Left cardiac atrium (tissue), 4 donors: ENCODE measurements at places on chromosomes 1 and 21.

DNA sequence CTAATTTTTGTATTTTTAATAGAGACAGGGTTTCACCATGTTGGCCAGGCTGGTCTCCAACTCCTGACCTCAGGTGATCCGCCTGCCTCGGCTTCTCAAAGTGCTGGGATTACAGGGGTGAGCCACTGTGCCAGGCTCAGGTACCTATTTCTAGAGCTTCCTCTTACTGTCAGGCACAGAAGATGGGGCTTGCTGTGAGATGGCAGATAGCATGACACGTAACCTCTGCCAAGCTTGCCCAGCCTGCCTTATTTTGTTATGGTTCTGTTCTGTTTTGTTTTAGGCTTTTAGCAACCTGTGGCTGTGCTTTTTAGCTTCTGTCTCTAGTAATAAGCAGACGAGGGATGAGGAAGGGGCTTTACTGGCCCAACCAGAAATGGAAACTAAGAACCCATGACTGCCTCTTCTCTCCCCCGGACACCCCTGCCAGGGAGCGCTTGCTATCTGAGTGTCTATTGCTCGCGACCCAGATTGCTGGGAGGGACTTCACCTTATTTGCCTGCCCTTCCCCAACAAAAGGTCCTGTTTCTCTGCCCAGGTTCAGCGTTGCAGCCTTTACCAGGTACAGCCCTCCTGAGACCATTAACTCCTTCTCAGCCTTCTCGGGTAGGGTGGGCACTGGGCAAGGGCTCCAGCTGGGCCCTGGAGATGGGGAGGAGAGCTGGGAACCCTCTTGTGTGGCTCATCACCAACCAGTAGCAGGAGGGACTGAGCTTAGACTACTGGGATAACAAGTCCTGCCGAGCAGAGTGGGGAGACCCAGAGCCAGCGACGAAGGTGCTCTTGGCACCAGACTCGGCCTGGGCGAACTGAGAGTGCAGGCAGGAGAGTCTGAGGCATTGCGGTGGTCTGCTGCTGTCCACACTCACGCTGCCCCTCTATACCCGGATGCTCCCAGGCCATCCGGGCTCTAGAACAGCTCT is 13.5 kb upstream of the LGR6 start:
- DNase-seq, result no peak

GRCh38 chr1:99858286-99858685 is 8.1 kb downstream of the AGL start:
- no peak for DNase-seq

DNA sequence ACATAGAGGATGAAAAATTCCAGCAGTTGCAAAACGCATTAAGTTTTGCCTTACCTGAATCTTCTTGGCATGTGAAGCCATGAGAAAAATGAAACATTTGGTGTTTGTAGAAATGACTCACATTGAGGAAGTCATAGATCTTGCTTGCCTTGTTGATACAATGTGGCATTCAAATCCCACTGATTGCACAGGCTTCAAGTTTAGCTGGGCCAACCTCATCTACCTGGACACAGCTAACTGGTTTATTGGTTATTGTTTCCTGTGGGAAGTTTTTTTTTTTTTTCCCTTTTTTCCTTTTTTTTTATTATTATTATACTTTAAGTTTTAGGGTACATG is 168.9 kb upstream of the C21orf91 start:
- DNase-seq, result no peak

- DNase-seq, result no peak
Measured at GRCh38 chr21:37548521-37548981, 182.0 kb downstream of the DYRK1A start.

DNA sequence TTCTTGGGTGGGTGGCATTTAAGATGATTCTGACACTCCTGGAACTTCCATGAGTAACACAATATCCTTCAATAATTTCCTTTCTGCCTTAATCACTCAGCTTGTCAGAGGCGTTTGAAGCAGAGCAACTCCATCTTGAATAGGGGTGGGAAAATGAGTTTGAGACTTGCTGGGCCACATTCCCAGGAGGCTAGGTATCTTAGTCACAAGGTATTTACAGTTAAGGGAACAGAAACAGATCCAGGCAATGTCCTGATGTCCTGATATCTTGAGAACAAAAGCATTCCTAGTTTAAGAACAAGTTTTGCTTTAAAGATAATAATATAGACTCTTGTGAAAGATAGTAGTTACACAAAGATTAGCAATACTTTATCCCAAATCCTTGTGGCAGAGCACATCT is 76.6 kb upstream of the KIAA0040 start:
- DNase-seq, result no peak

- DNase-seq, result no peak
Measured at GRCh38 chr21:39175154-39175553, 8.1 kb downstream of the PSMG1 start.

- DNase-seq, result no peak
Measured at GRCh38 chr1:244319283-244320132, 132.2 kb downstream of the ADSS2 start.

DNA sequence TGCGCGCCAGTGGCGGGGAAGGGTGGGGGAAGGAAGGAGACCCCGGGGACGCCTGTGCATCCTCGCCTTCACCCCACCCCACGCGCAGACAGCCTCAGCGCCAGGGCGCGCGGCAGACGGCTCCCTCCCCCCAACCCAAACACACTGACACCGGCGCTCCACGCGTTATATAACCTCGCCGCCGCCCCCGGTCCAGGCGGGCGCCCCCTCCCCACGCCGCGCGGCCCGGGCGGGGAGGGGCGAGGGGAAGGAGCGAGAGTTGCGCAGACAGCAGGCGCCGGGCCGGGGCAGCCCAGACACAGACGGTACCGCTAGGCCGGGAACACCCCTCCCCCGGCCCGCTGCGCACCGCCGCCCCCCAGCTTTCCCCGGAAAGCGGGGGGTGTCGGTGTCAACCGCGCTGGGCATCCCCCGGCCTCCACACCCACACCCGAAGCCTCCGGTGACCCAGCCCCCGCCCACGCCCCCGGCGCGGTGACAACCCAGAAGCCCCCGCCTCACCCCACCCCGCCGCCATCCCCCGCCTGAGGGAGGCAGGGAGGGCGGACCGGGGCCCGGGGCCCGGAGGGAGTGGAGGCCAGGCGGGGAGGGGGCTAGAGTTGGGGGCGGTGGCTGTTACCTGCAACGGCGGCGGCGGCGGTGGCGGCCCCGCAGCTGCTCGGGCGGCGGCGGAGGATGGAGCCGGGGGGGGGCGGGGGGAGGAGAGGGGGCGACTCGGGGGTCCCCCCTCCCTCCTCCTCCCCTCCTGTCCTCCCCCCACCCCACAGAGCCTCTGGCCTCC is 432 bp downstream of the AKT3 start:
- DNase-seq, result peak; percentile 43

DNA sequence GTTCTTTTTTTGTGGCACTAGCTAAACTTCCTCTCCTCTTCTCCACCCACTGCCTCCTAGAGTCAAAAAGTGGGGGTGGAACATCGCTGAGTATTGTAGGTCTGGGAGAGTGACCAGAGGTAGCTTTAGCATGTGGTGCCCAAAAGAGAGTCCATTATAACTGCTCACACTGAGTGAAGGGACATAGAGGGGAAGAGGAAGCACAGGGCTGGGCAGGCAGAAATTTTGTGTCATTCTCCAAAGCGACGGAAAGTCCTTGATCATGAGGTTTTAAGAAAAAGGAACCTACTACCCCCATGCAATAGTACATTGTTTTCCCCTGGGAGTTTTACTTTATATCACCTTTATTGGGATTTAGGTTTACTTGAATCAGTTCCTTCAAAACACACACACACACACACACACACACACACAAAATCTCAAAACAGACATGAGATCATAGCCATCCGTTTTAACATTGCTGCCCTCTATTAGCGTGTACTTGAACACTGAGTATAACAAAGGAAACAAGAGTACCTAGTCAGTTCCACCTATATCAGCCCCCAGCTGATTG is 4.1 kb downstream of the CD84 start:
- no peak for DNase-seq

DNA sequence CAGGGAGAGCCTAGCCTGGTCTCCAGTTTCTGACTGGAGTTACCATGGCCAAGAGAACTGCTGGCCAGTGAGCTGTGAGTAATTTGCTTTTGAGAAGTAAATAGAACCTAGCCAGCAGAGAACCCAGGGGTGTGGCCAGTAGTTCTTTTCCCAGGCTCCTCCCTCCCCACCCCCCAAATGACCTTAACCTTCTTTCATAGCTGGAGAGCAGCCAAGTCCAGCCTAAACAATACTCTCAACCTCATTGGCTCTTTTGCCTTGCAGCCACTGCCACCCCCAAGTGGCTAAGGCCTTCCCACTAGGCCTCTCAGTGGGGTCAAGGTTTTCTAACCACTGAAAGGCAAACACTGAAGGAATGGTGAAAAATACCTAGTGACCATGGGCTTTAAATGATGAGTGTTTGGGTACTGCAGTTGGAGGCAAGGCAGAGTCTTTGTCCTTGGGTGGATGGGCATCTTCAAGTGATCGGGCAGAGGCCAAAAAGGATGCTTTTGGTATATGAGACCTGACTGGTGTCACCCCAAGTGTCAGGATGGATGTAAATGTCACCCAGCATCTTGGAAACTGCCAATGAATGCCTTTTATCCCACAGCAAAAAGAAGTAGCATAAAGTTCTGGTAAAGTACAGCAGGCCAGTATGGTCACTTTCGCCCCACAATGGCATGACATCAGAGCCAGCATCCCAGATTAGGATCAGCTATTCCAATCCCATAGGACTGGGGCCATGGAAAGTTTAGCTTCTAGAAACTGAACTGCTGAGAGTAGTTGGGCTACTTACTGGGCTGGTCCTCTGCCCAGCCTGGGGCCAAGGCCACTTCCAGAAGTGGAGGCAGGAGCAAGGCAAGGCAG is 3.5 kb upstream of the PIGV start:
- DNase-seq, result peak; percentile 65

DNA sequence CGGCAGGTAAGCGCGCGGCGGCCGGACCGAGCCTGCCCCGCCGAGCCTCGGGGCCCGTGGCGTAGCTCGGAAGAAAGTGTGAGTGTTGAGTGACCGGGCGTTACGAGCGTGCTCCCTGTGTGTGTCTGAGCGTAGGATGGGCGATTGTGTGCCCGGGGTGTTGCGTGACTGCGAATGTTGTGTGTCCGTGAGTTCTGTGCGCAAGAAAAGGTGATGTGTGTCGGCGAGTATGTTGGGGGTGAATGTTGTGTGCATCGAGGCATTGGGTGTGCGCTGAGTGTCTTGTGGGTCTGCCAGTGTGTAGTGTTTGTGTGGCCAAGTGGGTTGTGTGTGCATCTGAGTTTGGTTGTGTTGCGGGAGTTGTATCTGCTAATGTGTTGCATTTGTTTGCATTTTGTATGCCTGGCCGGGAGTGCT is 398 bp downstream of the PTPRU start:
- peak; percentile 46 for DNase-seq

DNA sequence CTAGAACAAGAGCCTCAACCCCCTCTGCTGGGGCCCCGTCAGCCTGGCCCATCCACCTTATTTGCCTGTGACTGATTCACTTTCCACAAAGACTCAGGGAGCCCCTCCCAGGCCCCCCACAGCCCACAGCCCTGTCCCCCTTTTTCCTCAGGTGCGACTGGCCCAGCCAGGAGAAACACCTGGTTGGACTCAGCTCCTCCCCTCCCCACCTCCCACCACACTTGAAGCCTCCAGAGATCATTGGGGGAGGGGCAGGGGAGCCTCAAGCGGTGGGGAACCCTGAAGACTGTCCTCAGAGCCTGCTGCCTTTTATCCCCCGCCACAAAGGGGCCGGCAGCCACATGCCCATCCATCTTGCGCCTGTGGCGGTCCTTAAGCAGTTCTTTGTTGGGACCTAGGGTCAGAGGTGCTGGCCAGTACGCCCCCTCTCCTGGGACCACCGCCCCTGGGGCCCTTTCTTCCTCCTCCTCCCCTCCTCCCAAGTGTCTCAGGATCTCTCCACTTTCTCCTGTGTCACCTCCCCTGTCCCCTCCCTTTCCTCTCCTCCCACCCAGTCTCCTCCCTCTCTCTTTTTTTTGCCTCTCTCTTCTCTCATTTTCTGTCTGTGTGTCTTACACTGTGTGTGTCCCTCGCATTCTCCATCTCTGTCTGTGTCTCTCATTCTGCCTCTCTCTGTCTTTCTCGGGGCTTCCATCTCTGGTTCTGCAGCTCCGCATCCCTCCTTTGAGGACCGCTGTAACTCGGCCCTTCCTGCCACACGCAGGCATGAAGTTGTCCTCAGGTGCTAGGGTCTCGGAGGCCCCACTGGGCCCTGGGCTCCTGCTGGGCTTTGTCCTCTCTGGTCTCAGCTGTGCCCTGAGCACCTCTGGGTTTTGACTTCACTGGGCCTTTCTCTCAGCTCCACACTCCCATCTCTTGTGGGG is 12.2 kb downstream of the CRABP2 start:
- DNase-seq, result no peak

DNA sequence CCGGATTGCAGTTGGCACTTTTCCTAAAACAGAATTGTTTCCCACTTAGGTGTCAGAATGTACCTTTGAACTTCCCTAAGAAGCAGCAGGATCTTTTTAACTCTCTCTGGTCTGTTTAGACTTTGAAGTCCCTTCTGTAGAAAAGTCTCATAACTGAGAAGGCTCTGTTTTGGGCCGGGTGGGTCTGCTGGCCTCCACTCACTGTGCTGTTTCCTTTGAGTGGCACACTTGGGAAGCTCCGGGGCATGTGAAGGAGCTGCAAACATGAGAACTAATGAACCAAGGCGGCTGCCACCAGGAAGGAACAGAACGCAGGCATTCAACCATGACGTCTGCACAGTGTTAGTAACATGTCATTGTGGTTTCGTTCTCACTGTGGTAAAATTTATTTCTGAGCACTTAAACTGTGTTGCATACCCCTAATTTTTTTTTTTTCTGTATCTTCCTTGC is 19.5 kb upstream of the NCMAP start:
- DNase-seq, result no peak

DNA sequence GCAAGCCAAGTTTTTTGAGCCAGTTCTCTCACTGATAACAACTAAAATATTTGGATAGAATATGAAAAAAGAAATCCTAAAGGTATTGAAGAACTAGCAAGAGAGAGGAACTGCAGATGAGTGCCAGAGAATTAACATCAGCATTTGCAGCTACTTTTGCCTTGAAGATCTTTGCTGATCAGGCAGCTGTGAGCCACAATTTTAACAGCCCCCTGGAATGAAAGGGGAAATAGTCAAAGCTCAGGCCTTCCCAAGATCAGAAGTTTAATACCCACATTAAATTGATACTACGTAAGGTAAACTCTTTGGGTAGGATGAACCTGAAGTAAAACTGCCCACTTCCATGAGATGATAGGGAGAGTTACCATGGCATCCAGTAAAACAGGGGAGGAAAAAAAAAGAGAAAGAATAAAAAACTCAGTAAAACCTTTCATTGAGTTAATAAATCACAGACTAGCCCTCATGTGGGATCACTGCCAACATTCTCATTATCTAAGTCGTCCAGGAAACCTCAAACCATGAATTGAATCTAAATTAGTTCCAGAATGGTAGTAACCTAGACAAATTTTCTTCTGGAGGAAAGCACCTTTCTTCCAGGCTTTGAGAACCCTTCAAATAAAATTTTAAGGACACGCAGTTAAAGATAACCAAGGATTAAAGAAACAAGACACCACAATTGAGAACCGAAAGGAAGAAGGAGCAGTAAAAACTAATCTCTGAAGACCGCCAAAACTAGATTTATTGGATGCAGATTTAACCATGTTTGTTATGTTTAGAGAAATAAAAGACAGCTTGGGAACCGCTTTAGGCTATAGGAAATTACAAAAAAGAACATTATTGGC is 28.3 kb downstream of the SCP2 start:
- no peak for DNase-seq
